SK-MEL-5 (cell line): ENCODE measurements at places on chromosomes 11 and 22. TPM values are rescaled to one million over a fixed set of nuclear protein-coding genes. Genes with fewer than 3 reads are reported as not detected.

DNA sequence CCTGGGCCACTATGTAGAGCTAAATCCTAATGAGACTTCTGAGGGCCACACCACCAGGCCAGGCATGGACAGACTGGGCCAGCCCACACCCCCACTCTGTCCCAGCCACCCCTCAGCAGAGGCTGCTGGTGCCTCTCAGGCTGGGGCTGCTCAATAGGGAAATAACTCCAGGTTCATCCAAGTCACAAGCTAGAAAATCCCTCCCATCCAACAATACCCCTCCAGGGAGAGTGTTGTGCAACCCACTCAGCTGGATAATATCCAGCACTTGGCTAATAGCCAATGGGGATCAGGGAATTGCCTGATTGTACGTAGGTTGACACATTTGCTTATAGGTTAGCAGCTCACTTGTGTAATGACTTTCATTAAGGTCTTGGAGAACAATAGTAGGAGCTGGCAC is 64.1 kb upstream of the WNT11 start:
- no peak for DNase-seq

DNA sequence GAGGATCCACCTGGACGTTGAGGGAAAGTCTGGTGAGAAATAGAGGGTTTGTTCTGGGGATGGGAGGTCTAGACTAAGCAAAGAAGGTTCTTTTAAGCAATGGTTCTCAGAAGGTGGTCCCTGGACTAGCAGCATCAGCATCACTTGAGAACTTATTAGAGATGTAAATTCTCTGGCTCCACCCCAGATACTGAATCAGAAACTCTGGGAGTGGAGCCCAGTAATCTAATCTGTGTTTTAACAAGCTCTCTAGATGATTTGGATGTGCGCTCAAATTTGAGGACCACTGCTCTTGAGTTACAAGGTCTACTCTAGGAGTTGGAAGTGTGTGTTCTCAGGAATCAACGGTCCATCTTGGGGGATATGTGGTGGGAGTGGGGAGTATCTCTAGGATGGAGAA is 3.3 kb upstream of the ABCG4 start:
- no peak for DNase-seq

- no peak for DNase-seq
Measured at GRCh38 chr11:124717421-124717785, 22.3 kb upstream of the NRGN start.

DNA sequence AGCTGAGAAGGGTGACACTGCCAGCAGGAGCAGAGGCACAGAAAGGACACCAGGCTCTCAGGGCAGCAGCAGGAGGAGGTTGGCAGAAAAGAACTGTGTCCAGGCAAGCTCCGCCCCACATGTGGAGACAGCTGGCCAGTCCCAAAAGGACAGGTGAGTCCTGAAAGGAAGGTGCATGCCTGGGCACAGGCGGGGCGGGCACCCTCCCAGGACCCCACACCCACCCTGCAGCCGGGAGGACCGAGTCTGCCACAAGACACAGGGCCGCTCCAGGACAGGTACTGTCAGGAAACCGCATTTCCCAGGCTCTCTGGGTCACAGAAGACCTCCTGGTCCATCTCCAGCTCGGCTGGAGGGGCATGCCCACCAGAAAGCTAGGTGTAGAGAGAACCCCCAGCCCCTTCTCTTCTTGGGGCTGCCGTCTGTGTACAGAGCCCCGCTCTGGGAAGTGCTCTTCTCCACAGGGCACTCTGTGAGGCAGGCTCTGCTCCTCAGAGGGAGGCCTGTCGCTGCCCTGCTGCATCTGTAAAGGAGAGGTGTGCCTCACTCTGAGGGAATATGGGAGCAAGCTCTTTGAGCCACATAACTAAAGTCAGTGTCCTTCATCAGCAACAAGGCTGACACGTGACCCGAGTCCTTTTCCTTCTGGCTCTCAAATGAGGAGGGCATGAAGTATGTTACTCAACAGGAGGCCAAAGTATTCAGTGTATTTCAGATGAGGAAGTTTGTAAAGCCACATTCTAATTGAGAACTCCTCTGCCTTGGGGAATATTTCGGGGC is 50.5 kb downstream of the CLTCL1 start:
- no peak for DNase-seq

GRCh38 chr11:125410091-125410490 is 86.0 kb downstream of the FEZ1 start:
- no peak for DNase-seq

DNA sequence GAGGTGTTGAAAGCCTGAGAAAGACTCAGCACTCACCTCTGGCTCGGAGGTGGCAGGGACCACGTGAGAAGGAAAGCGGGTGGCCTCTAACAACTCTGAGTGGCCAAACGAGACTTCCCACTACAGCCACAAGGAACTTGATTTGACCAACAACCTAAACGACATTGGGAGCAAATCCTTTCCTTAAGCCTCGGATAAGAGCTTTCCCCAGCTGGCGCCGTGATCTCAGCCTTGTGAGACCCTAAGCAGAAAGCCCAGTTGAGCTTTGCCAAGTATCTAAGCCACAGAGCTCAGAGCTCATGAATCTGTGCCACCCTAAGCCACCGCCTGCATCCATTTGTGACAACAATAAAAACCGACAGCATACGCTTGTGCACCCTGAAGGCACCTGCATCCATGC is 636.0 kb downstream of the TBC1D22A start:
- DNase-seq = no peak

DNA sequence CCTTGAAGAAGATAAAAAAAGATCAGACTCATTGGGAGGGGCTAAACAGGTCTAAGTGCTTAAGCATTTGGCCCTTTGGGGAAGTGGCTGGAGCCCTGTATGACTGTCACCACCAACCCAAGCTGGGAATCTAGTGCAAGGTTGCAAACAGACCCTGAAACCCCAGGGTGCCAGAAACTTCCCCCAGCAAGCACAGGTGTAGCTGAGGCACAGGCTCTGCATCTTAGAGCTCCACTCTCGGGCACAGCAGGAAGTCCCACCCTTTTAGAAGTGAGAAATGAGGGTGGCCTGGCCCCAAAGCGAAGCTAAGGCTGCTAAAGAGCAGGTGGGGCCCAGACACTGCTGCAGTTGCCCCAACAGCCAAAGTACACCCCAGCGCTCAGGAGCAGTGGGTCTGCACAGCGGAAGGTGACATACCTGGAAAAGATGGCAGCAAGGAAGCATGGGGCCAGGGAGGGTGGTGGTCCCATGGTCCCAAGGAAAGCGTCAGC is 5.8 kb upstream of the KDM2A start:
- DNase-seq = no peak

- no peak for DNase-seq
Measured at GRCh38 chr11:90840071-90840470, 617.2 kb upstream of the CHORDC1 start.

DNA sequence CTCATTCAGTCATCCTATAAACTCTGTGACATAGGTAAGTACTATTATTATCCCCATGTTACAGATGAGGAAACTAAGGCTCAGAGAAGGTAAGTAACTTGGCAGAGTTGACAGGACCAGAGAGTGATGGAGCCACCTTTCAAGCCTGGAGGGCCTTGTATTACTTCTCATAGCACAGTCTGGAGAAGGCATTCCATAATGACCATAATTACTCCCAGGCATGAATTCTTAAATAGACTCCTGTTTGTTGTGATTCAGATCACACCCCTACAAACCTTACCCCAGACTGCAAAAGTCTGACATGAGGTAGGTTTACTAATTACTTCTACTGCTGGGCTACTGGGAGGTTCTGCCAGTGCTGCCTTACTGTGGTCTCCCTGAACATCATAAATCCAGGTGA is 77.0 kb downstream of the CD44 start:
- no peak for DNase-seq

DNA sequence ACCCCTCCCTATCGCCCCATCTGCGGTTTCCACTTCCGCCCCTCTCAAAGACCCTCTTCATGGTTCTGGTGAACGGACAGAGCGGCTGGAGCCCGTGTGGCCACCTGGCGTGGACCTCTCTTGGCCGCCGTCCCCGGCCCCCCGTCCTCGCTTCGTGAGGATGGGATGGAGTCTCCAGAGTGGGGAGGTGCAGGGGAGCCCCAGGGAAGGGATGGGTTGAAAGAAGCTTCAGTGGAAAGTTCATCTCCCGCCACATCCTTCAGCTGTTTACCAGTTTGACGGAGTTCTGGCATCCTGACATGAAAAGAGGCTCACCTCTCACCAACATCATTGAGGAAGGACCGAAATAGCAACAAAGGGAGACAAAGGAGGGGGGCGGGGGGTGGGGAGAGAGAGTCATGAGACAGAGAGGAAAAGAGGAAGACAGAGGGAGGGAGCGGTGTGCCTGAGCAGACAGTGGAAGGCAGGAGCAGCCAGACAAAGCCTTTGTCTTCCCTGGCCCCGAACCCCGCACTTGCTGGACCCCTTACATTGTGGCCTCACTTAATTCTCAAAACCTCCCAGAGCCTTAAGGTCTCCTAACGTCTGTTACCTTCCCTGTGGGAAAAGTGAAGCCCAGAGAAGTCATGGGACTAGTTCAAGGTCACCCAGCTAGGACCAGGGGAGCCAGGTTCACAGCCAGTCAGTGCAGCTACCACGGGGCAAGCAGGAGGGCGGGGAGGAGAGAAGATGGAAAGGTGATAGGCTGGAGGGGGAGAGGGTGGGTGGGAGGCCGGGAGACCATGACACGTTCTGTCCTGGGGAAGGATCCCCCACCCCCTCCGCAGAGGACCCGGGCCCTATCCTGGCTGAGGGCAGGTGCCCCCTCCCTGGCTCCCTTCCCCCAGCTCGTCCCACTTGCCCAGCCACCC is 54.9 kb downstream of the CD6 start:
- no peak for DNase-seq

DNA sequence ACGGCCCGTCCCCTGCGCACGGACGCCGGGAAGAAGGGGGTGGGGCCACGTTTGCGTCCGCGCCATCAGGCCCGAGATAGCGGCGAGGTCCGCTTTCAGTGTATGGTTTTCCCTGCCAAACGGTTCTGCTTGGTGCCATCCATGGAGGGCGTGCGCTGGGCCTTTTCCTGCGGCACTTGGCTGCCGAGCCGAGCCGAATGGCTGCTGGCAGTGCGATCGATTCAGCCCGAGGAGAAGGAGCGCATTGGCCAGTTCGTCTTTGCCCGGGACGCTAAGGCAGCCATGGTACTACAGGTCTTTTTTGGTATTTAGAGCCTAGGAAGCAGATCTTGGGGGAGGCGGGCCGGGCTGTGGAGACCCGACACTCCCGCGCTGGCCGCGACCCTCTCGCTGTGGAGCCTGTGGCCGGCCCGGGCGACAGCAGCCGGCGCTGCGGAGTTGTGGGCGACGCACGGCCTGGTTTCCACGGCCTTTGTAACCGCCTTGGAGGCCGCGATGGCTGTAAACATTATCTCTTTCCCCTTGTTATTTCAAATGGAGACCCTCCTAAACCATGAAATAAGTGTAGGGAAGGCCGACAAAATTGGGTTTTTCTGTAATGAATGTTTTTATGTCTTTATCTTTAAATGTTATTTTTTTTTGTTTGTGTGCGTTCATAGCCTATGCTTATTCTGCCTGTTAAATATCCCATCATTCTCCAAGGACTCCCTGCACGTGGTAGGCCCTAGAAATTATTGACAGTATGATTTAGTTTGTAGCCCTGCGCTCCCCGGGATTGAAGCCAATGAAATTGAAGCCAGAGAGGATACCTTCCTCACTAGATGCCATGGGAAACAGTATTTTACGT is at the start of gene AASDHPPT:
Gene AASDHPPT, plus strand, starts transcription at position 54 of the 847 bp plus-strand sequence. Its CDS starts 49 bp downstream, at position 103.
- DNase-seq = peak; percentile 15

DNA sequence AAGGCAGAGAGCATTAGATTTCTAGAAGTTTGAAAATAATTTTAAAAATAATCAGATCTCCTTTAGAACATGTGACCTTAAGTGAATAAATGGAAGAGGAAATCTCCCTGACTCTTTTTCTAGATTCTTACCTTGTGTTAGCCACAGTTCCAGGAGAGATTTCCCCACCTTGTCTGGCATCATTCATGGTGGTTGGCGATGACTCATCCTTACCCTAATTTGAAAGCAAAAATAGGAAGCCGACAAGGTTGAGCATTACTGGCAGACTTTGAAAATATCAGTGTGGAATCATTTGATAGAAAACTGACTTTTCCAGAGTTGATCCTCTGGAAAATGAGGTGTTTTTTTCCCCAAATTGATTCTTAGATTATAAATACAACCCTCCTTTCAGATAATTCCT is 48.1 kb downstream of the CNTN5 start:
- DNase-seq = no peak

DNA sequence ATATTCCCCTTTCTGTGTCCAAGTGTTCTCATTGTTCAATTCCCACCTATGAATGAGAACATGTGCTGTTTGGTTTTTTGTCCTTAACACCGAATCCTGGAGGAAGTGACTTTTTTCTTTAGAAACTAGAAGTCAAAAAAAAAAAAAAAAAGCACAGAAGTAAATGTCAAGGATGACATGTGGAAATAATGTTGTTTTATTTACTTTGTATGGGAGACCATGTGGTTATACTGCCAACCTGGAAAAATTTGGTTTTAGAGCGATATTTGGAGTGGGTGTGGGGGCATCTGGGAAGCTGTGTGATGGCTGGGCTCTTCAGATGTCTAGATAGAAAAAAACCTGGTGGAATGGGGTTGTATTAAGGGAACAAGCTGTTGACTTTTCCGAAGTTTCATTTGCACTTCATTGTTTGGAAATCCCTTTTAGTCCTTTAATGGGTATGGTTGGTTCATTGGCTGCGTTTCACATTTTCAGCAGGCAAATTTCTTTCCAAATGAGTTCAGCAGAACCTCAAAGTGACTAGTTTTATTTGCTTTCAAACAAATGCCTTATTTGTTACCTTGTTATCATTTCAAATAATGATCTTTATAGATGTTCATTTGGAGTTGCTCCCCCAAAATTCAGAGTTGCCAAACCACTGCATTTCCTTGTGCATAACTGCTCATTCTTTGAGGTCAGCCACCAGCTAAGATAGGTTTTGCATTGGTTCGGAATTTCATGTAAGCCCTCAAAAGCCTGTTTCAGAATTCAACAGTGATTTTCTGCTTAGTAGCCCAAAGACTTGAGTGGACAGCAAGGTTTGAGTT is 508.2 kb downstream of the METTL15 start:
- DNase-seq = no peak

DNA sequence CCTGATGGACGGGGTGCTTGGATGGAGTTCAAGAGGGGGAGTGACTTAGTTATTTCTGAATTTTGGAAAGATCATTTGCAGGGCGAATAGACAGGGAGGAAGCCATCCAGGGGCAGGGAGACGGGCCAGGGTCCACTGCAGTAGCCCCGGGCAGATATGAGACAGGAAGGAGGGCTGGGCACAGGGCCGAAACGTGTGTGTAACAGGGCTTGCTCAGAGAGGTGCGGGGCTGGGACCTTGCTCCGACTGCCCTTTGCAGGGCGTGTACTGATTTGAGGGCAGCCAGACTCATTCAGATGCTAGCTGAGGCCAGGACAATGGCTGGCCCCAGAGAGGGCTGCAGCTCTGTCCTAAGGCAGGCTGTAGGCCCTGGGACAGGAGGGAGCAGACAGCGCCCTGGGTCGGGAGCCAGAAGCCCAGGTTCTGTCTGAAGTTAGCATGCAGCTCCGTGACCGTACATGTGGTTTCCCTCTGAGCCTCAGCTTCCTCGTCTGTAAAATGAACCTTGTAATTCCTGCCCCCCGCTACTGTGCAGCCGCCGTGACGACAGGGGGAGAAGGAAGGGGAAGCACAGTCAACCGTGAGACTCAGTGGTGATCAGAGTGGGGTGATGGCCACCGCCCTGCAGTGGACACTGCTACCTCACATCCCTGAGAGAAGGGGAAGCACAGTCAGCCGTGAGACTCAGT is 103.4 kb downstream of the PHF21B start:
- DNase-seq = no peak

- DNase-seq = no peak
Measured at GRCh38 chr11:102134597-102134996, 24.4 kb downstream of the YAP1 start.

GRCh38 chr11:31340903-31341572 is 28.5 kb downstream of the DCDC1 start:
- DNase-seq = peak; percentile 67

USH1C gene
- not detected in 2 replicates for total RNA-seq

TRIM6 gene
- 9.8 and 11.6 TPM in 2 replicates for total RNA-seq

TNNI2 gene
- not detected in 2 replicates for total RNA-seq

MS4A3 gene
- total RNA-seq = not detected in 2 replicates

SMC1B gene
- total RNA-seq = 0.16 and 0.19 TPM in 2 replicates

ISX gene
- total RNA-seq = not detected in 2 replicates
